ENCODE measurements at places on chromosomes 1 and 21. TPM values are rescaled to one million over a fixed set of nuclear protein-coding genes. Genes with fewer than 3 reads are reported as not detected.

Gene SPRR2D
- not detected for polyA plus RNA-seq

Gene HHIPL2
- polyA plus RNA-seq: 1.1 TPM

Gene IL24
- 0.39 TPM for polyA plus RNA-seq

Gene TMEM35B
- 33.3 TPM for polyA plus RNA-seq

Gene ORC1
- polyA plus RNA-seq: 9.0 TPM
